ENCODE measurements at places on chromosomes 16 and 17. TPM values are rescaled to one million over a fixed set of nuclear protein-coding genes. Genes with fewer than 3 reads are reported as not detected.

FBXW10B gene
- total RNA-seq = 1.00 TPM

USP7 gene
- total RNA-seq = 174 TPM

TBC1D26 gene
- total RNA-seq = 0.34 TPM

CCL1 gene
- total RNA-seq = not detected

CLDN9 gene
- 5.3 TPM for total RNA-seq

TSPAN10 gene
- total RNA-seq = 1.4 TPM

KIF1C gene
- 48.0 TPM for total RNA-seq

SMYD4 gene
- 14.7 TPM for total RNA-seq

SLC16A5 gene
- 74.0 TPM for total RNA-seq

ZNF469 gene
- total RNA-seq = 3.0 TPM

KRT12 gene
- total RNA-seq = not detected

SNAI3 gene
- total RNA-seq = 2.6 TPM

HEATR9 gene
- total RNA-seq = 0.17 TPM

PSME3 gene
- total RNA-seq = 109 TPM

TBC1D3H gene
- total RNA-seq = not detected

KRT17 gene
- total RNA-seq = 39.8 TPM

OTOA gene
- total RNA-seq = 0.23 TPM

CA10 gene
- total RNA-seq = not detected

TEKT3 gene
- 1.4 TPM for total RNA-seq

SKAP1 gene
- total RNA-seq = 1.4 TPM

UMOD gene
- not detected for total RNA-seq

QPRT gene
- 22.0 TPM for total RNA-seq

SPATA32 gene
- not detected for total RNA-seq

NSF gene
- total RNA-seq = 28.8 TPM

LRRC36 gene
- 103 TPM for total RNA-seq

SLC6A2 gene
- total RNA-seq = 0.26 TPM

BAHCC1 gene
- total RNA-seq = 24.4 TPM

All from lung (tissue), 17 donors.